Bronchial epithelial cell (primary cell): ENCODE measurements at places on chromosomes 2 and 18. TPM values are rescaled to one million over a fixed set of nuclear protein-coding genes. Genes with fewer than 3 reads are reported as not detected.

DNA sequence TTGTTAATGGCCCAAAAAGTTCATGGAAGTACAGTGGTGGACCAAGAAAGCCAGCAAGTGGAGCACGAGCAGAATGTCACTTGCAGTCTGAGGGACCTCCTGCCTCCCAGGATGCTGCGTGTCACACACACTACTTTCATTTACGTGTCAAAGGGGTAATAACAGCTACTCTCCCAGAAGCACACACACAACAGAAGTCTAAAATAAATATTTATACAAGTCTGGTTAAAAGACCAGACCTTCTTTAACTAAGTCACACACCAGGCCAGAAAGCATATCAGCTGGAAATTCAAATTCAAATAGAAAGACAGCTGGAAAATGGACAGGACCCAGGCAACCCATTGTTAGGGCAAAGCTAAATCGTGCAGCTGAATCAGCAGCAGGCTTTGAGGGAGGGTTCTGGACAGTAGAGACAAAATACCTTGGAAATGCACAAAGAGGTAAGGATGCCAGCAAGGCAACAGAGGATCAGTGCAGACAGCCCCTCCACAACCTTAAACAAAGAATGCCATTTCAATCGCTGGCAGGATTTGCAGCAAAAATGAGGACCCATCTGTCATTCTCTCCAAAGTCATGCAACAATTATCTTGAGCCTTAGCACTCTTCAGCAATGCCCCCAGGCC, 160.5 kb downstream of the TMEM163 start:
- DNase-seq, result no peak

The EFR3B gene
- 0.13 TPM in 1 of 2 replicates, not detected in the other for total RNA-seq

DNA sequence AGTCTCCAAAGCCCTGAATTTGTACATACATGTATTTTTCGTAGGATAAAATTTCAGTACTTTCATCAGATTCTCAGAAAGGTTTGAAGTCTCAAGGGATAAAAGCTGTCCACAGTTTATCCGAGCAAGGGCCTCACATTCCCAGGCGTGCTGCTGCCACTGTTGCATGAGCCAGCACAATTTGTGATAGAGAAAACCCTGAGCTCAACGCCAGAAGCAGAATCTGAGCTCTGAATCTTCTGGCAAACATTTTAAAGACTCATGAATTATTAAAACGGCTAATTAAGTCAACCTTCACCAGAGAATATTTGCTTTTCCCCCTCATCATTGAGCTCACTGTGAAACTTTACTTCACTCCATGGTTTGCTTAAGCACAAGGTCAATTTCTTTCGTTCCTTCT, 38.5 kb upstream of the STPG4 start:
- no peak for DNase-seq

DNA sequence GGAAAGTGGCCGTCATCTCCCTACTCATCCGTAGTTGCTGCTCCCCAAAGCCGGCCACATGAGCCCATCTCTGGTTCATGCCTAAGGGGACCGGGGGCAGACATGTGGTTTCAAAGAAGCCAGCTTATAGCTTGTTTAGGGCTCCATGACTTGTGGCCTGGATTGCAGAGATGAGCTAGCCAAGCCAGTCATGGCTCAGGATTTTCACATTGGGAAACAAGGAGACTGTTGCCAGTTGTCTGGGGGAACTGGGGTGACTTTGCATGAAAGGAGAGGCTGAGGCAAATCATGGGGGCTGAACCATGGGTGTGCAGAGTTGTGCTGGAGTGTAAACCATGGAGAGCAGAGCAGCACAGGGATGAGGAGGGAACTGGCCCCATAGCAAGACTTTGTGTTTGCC, 183.0 kb upstream of the APCDD1 start:
- DNase-seq, result no peak

- no peak for DNase-seq
Observed at GRCh38 chr2:100060875-100061274, 81.5 kb downstream of the AFF3 start.

The MARCHF4 gene
- not detected in 2 replicates for total RNA-seq

- DNase-seq, result peak; percentile 83
Observed at GRCh38 chr2:174004905-174005605, 39.9 kb upstream of the SP3 start.

DNA sequence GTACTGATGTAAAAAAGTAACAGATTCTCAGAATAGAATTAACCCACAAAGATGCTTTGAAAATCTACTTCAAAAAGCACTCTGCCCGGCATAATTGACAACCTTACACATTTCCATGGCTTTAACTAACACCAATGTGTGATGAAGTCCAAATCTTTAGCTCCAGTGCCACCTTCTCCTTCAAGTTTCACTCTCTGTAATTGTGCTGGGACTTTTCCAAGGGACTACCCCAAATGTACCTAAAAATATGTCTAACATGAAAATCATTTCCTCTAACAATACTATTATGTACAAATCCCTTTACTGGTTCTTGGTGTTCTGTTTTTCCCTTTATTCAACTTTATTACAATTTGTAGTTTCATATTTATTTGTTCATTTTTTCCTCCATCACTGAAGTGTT, 20.6 kb upstream of the UBE2E3 start:
- DNase-seq, result no peak

DNA sequence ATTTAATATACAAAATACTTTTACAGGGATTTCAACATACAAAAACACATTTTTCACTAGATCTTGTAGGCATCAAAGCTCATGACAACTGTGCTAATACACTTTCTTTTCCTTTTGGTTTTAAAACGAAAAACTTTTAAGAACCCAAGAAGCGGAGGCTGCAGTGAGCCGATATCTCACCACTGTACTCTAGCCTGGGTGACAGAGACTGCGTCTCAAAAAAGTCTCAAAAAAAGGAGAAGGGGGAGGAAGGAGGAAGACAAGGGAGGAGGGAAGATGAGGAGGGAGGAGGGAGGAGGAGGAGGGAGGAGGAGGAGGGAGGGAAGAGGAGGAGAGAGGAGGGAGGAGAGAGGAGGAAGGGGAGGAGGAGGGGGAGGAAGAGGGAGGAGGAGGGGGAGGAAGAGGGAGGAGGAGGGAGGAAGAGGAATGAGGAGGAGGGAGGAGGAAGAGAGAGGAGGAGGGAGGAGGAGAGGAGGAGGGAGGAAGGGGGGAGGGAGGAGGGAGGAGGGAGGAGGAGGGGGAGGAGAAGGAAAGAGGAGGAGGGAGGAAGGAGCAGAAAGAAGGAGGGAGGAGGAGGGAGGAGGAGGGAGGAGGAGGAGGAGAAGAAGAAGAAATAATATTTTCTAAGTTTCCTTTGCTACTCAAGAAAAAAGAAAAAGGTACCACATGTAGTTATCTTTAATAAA, 13.8 kb downstream of the ROCK2 start:
- no peak for DNase-seq

GRCh38 chr2:133424876-133425275, 143.4 kb downstream of the NCKAP5 start:
- peak; percentile 26 for DNase-seq

GRCh38 chr18:22469926-22470247, 52.2 kb upstream of the CTAGE1 start:
- DNase-seq, result no peak
